ENCODE measurements at places on chromosomes 7 and 10.

- DNase-seq = peak; percentile 21
These were observed 188.5 kb downstream of the ZMYND11 start for GRCh38 chr10:323651-324293.

GRCh38 chr10:50582766-50583762 is 40.7 kb downstream of the SGMS1 start:
- no peak for DNase-seq

DNA sequence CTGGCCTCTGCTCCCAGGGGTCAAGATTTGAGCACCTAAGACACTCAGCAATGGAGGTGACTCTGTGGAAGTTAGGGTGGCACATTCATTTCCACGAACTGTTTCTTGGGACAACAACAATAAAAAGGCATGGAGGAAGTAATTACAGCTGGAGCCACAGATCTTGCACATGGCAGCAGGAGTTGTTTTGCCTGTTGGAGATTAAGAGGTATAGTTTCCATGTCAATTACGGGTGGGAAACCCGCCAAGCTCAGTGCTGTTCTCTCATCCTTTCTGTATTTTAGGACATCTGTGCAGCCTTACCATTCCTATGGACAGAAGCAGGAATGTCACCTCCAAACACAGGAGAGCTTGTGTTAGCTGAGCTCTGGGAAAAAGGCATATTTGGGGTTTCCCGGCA is 201.2 kb downstream of the SNX10 start:
- DNase-seq = no peak

- DNase-seq = no peak
These were observed 8.4 kb upstream of the PVRIG start for GRCh38 chr7:100211342-100211780.

GRCh38 chr10:114825513-114826253 is 4.1 kb downstream of the FHIP2A start:
- no peak for DNase-seq

DNA sequence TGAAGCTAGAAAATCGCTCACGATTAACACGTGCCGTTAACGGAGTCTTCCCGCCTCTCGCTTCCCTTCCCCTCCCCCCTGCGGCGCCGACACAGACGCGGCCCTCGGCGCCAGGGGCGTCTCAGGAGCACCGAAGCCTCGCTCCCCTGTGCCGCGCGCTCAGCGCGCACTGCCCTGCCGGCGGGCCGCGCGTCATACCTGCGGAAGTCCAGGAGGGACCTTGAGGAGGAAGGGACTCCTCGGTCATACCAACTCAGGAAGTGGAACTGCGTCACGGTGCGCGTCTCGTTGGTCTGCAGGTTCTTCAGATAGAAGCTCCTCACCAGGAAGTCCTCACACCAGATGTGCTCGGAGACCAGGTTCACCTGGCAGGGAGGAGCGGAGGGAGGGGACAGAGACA is 239.6 kb downstream of the DNAJB6 start:
- DNase-seq = peak; percentile 7
